NCI-H2107 (cell line): ENCODE measurements at places on chromosomes 5 and 9.

DNA sequence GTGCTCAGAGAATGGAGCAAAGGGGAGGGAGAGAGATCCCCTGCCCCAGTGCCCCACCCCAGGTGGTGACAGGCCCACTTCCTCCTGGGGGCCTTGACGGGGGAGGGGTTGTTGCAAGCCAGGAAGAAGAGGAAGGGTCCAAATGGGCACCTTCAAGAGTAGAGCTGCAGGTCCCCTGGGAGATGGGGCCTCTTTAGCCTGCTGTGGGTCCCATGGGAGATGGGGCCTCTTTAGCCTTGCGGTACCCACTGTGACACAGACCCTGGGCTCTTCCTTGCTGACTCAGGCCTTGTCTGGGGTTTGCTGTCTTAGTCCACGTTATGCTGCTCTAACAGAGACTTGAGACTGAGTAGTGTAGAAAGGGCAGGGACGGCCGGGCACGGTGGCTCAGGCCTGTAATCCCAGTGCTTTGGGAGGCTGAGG is 9.6 kb upstream of the TOR4A start:
- no peak for DNase-seq

GRCh38 chr5:156096259-156096658 is 230.7 kb upstream of the SGCD start:
- DNase-seq: no peak

DNA sequence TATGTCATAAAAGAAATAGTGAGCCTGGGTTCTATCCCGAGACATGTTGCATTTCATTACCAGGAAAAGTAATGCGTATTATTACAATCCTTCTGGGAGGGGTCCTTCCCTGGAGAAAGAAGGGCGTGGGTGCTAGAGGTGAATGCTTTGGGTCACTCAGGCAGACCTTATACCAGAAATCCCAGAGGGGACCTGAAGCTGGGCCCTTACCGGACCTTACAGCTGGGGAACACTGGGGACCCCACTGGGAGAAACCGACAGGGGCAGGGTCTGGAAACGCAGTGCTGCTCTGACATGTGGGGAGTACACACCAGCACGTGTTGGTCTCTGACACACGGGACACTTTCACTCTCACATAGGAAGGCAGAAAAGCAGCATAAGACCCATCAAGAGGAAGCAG is 71.3 kb downstream of the LMNB1 start:
- DNase-seq: no peak

DNA sequence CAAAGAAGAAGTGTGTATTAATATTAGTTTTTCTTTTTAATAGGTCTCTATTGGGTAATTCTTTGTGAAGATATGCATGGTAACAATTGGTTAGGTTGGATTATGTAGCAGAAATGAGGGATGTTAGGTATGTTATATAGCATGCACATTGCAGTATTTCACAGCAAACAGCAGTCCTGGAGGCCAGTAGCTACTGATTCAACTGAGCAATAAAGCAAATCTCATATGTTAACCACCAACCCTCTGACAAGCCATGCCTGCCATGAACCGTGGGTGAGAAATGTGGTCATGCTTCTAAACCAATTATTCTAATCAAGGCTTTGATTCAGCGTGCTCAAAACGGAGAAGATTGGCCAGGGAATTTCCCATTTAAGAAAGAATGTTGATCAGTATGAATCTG is 313.0 kb upstream of the CDH6 start:
- no peak for DNase-seq

GRCh38 chr5:476102-476813 is 33.3 kb downstream of the EXOC3 start:
- DNase-seq: no peak

DNA sequence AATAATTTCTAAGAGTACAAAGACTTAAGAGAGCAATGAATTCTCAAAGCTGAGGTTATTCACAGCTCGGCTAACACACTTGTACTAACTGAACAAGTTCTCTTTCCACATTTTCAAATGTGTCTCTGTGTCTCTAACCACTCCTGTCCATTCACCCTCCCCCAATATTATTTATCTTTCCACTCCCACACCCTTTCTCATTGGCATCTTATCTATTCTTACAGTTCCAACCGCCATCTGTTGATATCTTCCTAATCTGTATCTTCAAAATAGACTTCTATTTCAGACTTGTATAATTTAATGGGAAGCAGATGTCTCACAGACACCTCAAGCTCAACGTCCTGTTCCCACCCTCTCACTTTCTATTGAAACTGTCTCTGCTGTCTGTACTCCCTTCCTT is 205.9 kb downstream of the ANXA1 start:
- no peak for DNase-seq

DNA sequence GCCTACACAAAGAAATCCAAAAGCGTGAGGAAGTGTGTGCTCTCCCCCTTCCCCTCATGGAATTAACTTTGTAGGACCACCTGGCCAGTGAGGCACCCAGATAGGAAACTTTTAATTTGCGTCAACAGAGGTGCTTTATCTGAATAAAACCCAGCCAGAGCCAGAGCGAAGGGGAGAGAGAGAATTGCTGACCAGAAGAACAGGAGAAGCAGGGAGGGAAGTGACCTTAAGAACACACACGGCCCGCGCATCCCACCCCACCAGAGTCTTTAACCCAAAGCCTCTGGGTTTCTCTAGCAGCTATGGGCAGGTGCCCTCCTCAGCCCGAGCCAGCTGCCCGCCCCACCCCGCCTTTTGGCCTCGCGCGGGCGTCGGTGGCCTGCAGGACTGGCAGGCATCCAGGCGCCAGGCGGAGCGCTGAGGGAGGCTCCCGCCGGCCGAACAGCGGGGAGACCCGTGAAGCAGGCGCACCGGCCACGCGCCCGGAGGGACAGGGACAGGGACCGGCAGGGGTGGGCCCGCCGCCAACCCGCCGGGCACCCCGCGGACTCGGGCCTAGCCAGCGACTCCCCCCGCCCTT is 580 bp downstream of the ERAP1 start:
- no peak for DNase-seq

GRCh38 chr9:2018162-2018643 is 3.1 kb downstream of the SMARCA2 start:
- DNase-seq: no peak

DNA sequence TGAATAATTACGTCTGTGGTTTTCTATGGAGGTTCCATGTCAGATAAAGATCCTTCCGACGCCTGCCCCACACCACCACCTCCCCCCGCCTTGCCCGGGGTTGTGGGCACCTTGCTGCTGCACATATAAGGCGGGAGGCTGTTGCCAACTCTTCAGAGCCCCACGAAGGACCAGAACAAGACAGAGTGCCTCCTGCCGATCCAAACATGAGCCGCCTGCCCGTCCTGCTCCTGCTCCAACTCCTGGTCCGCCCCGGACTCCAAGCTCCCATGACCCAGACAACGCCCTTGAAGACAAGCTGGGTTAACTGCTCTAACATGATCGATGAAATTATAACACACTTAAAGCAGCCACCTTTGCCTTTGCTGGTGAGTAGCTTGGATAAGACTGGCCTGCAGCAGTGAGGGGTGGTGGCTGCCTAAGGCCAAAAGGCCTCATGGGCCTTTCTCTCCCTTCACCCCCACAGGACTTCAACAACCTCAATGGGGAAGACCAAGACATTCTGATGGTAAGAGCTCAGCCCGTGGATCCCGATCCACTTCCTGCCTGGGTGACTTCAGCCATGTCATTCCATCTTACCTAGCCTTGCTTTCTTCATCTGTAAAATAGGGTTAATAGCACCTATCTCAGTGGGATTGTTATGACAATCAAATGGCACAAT is at the start of gene IL3:
TSS of gene IL3 (plus strand) at position 155 of the 661 bp plus-strand sequence. CDS start at position 207, 52 bp downstream.
- DNase-seq: no peak

GRCh38 chr5:124232515-124232914 is 513.9 kb downstream of the ZNF608 start:
- no peak for DNase-seq
